ENCODE measurements at places on chromosomes 2 and 18.

DNA sequence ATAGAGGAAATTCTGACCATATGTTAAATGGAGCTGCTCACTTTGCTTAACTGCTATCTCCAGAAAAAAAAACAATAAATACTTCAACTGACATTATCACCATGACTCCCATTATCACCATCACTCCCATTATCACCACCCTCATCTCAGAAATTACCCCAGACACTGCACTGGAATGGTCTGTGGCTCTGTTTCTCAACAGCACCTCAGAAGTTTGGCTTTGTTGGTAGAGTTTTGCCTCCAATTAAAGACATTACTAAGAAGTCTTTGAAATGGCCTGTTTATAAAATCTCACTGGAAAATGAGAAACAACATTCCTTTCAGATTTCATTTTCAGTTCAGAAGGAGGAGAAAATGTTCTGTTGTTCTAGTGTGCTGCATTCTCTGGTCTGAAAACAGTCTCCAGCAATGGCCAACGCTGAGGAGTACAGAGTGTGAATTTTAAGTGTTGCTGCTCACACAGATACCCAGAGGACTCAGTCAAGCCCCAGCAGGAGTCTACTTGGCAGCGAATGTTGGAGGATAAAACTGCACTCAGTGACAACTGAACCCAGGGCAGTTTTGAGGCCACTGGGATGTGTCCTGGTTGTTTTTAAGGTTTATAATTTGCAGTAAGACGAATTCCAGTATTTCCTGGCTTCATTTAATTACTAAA lies 364.5 kb upstream of the CDH2 start:
- no peak for DNase-seq

DNA sequence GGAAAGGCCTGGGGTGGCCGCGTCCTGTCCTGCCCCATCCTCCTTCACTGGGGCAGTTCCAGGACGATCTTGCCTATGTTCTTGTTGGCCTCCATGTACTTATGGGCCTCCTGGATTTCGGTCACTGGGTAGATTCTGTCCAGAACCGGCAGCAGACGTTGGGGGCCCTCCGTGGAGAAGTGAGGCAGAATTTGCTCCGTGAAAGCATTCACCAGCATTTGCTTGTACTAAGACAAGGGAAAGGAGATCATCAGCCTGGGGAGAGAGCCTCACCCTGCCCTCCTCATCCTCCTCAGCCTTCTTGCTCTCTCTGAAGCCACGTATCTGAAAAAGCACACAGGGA lies 1.4 kb upstream of the SF3B6 start:
- no peak for DNase-seq

DNA sequence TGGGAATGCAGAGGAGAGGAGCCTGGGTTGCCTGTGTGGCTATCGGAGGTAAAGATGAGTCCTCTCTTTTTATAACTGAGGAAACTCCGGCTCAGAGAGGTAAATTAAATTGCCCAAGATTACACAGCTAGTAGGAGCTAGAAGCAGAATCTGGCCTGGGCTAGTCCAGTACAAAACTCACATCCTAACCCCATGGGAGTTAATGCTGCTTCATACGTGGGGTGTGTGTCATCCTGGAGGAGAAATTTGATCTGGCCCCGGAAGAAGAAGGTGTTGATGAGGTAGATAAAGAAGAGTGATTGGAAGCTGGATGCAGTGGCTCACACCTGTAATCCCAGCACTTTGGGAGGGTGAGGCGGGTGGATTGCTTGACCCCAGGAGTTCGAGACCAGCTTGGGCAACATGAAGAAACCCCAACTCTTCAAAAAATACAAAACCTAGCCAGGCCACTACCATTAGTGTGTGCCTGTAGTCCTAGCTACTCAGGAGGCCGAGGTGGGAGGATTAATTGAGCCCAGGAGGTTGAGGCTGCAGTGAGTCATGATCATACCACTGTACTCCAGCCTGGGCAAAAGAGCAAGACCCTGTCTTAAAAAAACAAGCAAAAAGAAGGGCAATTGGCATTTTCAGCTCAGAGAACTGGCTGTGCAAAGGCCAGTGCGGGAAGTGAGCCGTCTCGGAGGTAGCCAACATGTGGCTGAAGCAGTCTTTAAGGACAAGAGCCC lies 33.7 kb downstream of the CTIF start:
- no peak for DNase-seq

- no peak for DNase-seq
Observed at GRCh38 chr2:65329525-65329924, 101.9 kb downstream of the ACTR2 start.

- DNase-seq, result no peak
Observed at GRCh38 chr2:109110170-109110569, 18.8 kb upstream of the SH3RF3 start.

All from ACHN (cell line).